ENCODE measurements at places on chromosomes 6 and 20.

DNA sequence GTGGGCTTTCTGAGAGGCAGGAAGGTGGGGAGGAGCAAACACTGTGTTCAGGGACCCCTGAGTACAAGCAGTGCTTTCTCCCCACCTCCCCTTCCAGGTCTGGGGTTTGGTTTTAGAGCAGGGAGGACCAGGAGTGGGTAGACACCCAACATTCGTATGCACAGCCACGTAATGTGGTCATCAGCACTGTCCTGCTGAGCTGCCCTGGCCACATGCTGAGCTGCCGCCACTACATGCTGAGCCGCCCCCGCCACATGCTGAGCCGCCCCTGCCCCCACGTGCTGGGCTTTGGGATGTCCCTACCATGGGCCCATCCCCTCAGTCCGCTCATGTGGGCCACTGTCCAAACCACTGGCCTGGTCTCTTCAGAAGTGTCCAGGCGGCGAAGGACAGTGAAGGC lies 214.9 kb upstream of the CST7 start:
- DNase-seq, result no peak

DNA sequence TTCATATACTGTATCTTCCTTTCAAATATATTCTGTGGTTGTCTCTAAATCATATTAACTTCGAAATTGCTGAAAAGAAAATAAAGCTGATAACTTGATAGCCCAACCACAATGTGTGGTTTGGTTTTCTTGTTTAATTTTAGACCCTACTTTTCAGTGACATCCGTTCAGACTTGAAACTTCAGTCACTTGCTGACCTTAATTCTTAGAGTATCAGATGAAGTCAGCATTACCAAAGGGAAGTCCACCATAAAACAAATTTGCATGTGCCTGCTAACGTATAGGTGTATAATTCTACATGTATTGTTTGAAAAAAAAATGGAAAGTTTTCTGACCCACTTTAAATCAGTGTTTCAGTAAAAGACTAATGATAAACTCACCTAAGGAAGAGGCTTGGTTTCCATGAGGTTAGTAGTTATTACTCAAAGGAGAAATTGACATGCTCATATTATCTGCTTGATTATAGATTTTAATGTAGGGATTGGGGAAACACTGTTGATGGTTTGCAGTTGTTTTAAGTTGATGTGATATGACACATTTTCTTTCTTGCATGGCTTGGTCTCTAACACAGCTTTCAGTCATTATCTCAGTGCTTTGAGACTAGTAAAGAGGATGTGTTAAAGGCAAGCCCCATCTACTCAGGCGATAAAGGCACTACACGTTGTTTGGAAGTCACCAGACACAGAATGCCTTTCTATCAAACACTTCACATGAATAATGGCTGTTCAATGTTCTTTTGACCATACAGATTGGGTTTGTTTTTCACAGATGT lies 5.2 kb upstream of the IL17A start:
- DNase-seq, result no peak

- no peak for DNase-seq
These were observed 9.0 kb downstream of the NPEPL1 start for GRCh38 chr20:58701431-58702160.

DNA sequence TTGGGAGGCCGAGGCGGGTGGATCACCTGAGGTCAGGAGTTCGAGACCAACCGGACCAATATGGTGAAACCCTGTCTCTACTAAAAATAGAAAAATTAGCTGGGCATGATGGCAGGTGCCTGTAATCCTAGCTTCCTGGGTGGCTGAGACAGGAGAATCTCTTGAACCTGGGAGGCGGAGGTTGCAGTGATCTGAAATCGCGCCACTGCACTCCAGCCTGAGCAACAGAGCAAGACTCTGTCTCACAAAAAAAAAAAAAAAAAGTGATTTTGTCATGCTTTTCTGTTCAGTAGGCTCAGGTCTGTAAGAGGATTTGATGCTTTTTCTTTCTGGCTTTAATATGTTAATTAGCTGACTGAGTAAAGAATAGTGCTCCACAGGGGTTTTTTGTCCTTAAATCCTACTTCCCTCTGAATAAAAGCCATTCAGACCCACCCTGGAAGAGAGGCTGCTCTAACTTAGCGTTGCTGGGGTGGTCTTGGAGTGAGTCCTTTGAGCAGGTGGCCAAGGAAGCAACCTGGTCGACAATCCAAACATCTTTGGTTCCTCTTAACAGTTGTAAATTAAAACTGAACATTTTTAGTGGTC lies 19.0 kb downstream of the MCM8 start:
- DNase-seq, result no peak

- no peak for DNase-seq
These were observed 181.2 kb downstream of the DTNBP1 start for GRCh38 chr6:15481390-15482291.

DNA sequence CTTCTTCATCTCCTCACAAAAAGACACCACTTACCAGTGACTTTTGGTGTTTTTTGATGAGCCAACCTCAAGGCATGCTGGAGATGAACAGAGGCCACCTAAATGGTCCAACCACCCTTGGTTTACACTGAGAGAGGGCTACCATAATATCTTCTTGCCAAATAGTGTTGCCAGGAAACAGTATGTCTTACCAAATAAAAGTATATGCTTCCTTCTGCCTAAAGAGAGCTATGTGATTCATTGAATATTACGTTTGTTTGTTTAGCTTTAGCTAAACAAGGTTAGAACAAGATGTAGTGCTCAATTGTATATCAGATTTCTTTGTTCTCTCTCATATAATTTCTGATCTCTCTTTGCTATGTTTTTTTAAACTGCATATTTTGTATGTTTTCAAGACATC lies 40.6 kb upstream of the BMP6 start:
- no peak for DNase-seq

DNA sequence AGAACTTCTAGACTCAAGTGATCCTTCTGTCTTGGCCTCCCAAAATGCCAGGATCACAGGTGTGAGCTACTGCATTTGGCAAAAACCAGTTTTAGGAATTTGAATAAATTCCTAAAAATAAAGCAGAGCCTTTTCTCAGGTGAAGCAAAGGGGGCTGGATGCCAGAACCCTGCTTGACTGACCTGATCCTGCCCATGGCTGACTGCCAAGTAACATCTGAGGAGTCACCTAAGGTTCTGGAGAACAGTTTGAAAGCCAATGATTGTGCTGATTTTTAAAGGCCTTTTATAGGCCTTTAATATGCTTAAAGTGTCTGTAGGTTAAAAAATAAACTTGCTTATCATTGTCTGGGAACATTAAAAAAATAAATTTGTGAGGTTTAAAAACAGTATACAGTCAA lies 14.1 kb upstream of the ZSCAN12 start:
- no peak for DNase-seq

- no peak for DNase-seq
These were observed 5.5 kb downstream of the CD40 start for GRCh38 chr20:46123482-46124245.

DNA sequence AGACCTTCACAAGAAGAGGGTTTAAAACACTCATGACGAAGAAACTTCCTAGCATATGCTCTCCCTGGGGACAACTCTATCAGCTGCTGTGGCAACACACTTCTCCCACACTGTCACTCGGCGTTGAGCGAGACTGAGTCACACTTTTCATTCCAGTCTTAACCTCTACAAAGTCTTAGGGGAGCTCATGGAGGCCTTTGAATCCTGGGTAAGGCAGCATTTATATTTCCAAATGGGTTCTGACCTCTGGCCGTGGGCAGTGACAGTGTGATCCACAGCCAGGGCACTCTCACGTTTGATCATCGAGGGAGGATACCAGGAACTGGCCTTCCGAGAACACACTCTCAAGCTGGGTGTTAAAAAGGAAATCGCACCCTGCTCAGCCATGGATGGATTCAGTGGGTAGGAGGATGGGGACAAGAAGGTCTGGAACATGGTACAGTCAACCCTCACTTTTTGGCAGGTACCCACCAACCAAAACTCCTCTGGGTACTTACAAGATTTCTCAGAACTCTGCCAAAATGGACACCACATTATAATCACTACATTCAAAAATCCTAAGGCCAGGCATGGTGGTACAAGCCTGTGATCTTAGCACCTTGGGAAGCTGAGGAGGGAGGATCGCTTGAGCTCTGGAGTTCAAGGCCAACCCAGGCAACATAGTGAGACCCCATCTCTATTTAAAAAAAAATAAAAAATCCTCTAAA lies 19.6 kb downstream of the RRBP1 start:
- no peak for DNase-seq

- no peak for DNase-seq
These were observed 58.7 kb downstream of the SNX5 start for GRCh38 chr20:17909869-17910321.
